Heart right ventricle (tissue), 16 donors: ENCODE measurements at places on chromosomes 1 and 21. TPM values are rescaled to one million over a fixed set of nuclear protein-coding genes. Genes with fewer than 3 reads are reported as not detected.

Gene CLCNKA
- 0.19 TPM for total RNA-seq

Gene TMIGD3
- not detected for total RNA-seq

Gene TIE1
- 55.8 TPM for total RNA-seq

Gene TMOD4
- total RNA-seq, result not detected

Gene MFN2
- 820 TPM for total RNA-seq

Gene SAMSN1
- total RNA-seq, result 1.0 TPM

Gene ALX3
- total RNA-seq, result not detected

Gene HES3
- total RNA-seq, result not detected

Gene TNFAIP8L2
- 0.39 TPM for total RNA-seq

Gene FCGR3B
- total RNA-seq, result 1.8 TPM

Gene TFF3
- total RNA-seq, result 1.8 TPM

Gene SMIM1
- total RNA-seq, result 8.4 TPM
